Tibial nerve (tissue), 4 donors: ENCODE measurements at places on chromosomes 7 and 10.

GRCh38 chr10:114151486-114151885 lies 22.5 kb downstream of the CCDC186 start:
- H3K4me3 ChIP-seq: no peak overlapping the region
- no peaks in the 10 kb centered on the region for H3K36me3 ChIP-seq
- no peak overlapping the region for H3K27ac ChIP-seq
- DNase-seq: no peak
- H3K27me3 ChIP-seq: no peaks in the 10 kb centered on the region
- H3K4me1 ChIP-seq: no peaks in the 10 kb centered on the region

DNA sequence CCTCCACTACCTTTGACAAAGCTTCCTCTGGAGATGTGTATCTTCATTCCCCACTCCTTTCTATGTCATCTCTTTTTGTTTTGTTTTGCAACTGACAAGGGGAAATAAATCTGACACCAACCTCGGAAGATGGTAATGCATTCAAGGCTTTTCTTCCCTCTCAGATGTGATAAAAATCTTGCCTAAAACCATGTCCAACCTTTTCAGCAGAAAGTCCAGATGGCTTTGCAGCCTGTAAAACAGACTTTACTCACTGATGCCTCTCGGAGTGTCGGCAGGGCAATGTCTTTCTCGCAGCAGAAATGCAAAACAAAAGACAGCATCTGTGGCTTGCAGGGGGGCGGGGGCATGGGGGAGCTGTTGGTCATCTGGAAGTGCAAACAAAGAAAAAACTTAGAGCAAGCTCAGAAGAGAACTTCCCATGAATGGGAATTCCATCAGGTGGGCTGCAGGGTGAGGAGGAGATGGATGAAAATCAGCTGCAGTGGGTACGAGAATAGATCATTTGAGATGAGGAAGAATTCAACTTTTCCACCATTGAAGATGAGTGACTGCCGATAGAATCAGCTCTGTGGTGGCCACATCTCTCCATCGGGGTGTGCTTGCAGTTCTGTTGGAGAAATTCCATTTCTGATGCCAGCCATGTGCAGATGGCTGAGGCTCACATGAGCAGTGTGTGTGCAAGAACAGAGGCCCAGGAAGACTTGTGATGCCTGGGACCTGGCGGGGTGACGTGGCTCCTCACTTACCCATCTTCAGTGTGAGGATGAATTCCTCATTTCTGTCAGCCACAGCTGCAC lies 237.7 kb downstream of the WDR37 start:
- no peak overlapping the region for H3K27ac ChIP-seq
- no peaks in the 10 kb centered on the region for H3K4me1 ChIP-seq
- no peak overlapping the region for H3K4me3 ChIP-seq
- H3K36me3 ChIP-seq: no peaks in the 10 kb centered on the region
- no peaks in the 10 kb centered on the region for H3K27me3 ChIP-seq
- DNase-seq: no peak

DNA sequence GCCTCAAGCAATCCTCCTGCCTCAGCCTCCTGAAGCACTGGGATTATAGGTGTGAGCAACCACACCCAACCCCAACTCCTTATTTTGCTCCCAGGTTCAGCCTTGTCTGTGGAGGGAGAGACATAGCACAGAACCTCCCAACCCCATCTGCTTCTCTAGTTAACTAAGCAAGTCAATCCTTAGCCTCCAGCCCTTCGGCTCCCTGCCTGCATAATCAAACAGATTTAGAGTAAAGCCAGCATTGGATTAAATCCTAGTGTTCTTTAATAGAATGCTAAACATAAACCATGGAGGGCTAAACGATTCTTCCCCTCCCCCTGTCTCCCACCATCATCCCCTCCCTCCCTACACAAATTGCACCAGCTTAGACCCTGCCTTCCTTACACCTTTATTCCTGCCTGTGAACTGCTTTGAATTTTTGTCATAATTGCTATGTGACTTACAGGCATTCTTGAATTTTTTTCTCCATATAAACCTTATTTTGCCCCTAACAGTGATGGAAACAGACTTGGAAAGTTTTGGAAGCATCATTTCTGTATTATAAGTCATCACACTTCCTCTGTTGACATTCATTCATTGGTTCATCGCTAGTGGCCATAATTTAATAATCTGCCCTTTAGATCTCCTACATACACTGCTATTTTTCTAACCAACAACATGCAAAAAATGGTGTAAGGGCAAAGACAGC lies 72.6 kb upstream of the TOMM7 start:
- H3K4me3 ChIP-seq: no peak overlapping the region
- no peaks in the 10 kb centered on the region for H3K27me3 ChIP-seq
- H3K36me3 ChIP-seq: no peaks in the 10 kb centered on the region
- DNase-seq: no peak

GRCh38 chr7:94047956-94048355 lies 43.8 kb upstream of the BET1 start:
- no peak overlapping the region for H3K27ac ChIP-seq
- no peaks in the 10 kb centered on the region for H3K4me1 ChIP-seq
- no peaks in the 10 kb centered on the region for H3K36me3 ChIP-seq
- no peak overlapping the region for H3K4me3 ChIP-seq

- H3K27ac ChIP-seq: no peak overlapping the region
- DNase-seq: no peak
- H3K27me3 ChIP-seq: no peaks in the 10 kb centered on the region
- no peaks in the 10 kb centered on the region for H3K4me1 ChIP-seq
Measured at GRCh38 chr7:73901823-73902597, 41.1 kb downstream of the TMEM270 start.

DNA sequence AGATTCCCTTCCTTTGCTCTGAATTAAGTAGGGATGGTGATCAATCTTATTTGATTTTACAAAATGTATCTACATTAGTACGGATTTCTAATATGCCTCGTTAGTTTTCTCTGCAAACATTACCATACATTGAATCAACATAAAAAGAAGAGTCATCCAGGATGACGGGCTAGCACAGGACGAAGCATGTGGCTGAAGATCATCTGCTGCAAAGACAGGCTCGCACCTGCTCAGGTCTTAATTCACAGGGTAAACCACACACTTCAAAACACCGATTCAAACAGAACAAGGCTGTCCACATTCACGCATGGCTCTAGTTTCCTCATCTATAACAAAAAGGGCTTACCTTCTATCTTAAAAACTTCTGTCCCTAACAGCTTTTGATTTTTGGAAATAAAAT lies 323.0 kb downstream of the PARD3 start:
- H3K36me3 ChIP-seq: no peaks in the 10 kb centered on the region
- H3K27ac ChIP-seq: no peak overlapping the region
- peaks cover 25% of the 10 kb centered on the region for H3K4me1 ChIP-seq

DNA sequence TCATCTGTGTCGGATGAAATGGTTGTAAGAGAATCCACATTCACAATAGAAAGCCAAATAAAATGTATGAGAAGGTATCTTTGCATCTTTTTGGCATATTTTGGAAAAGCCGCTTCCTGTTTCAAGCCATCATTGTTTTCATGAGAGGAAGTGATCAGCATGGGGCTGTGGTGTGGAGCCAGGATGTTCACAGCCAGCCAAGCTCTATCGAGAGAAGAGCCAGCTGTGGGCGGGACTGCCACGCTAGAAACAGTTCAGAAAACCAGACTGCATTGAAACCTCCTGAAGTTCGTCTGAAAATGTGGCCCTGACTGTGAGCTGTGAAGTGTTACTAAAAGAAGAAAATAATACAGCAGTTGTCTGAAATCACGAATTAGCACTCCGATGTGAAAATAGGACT lies 21.2 kb upstream of the NPS start:
- no peak for DNase-seq
- H3K27me3 ChIP-seq: no peaks in the 10 kb centered on the region
- no peaks in the 10 kb centered on the region for H3K4me1 ChIP-seq
- no peak overlapping the region for H3K4me3 ChIP-seq
- no peak overlapping the region for H3K27ac ChIP-seq
- no peaks in the 10 kb centered on the region for H3K36me3 ChIP-seq

- no peak for DNase-seq
- H3K4me1 ChIP-seq: no peaks in the 10 kb centered on the region
- H3K36me3 ChIP-seq: no peaks in the 10 kb centered on the region
- no peaks in the 10 kb centered on the region for H3K27me3 ChIP-seq
- H3K27ac ChIP-seq: no peak overlapping the region
- H3K4me3 ChIP-seq: no peak overlapping the region
Measured at GRCh38 chr7:151945224-151945623, 11.0 kb upstream of the GALNTL5 start.

DNA sequence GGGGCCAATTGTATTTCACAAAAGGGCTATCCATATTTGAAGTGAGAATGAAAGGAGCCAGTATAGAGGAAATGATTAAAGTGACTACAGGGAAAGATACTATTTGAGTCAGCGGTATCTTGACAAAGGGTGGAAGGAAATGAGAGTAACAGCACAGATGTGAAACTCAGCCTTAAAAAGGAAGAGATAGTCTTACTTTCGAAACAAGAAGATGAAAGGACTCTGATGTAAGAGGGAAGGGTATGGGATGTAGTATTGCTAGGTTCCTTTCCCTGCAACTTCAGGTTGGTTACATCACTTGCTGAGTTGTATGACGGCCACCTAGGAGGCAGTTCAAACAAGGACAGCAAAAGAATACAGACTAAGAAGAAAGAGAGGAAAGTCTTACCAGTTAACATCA lies 13.7 kb downstream of the CISD1 start:
- H3K4me3 ChIP-seq: no peak overlapping the region
- H3K27me3 ChIP-seq: no peaks in the 10 kb centered on the region
- H3K36me3 ChIP-seq: no peaks in the 10 kb centered on the region
- no peak for DNase-seq
- no peaks in the 10 kb centered on the region for H3K4me1 ChIP-seq
- no peak overlapping the region for H3K27ac ChIP-seq

- no peaks in the 10 kb centered on the region for H3K4me1 ChIP-seq
- no peaks in the 10 kb centered on the region for H3K36me3 ChIP-seq
Measured at GRCh38 chr10:131277278-131277677, 34.2 kb downstream of the TCERG1L start.

DNA sequence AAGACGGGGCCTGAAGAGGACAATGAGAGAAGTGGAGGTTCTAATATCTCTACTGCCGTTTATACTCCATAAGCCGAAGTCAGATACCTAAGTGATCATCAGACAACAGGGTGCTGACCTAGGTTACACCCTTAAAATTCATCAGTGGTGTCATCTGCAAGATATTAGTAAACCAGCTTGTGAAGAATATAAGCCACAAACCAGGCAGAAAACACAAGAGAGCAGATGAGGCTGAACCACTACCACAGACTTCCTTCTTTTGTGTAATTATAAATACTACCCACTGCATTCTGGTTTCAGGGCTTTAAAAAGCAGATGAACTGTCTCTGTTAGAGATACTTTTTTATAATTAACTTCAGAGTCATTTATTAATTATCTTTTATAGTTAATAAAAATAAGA lies 69.0 kb upstream of the LRRC17 start:
- no peak overlapping the region for H3K4me3 ChIP-seq
- no peak overlapping the region for H3K27ac ChIP-seq
- H3K36me3 ChIP-seq: no peaks in the 10 kb centered on the region
- no peaks in the 10 kb centered on the region for H3K4me1 ChIP-seq
- DNase-seq: no peak

DNA sequence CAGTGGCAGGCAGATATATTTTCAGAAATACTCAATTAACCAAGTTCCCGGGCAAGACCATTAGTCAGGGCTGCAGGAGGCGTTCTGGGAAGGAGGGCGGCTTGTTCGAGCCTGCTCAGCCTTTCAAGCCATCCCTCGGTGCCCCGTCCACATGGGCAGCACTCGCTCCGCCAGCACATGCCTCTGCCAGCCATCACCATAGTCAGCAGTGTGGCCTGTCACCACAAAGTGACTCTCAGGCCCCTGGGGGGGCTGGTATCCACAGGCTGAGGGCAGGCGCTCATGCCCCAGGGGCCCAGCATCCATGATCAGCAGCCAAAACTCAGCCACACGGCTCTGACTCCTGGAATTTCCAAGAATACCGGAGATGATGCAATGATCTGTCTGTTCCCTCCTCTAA lies 81.9 kb downstream of the CHST15 start:
- no peak overlapping the region for H3K27ac ChIP-seq
- no peak overlapping the region for H3K4me3 ChIP-seq
- H3K36me3 ChIP-seq: peaks cover 47% of the 10 kb centered on the region
- no peak for DNase-seq
- no peaks in the 10 kb centered on the region for H3K27me3 ChIP-seq

- no peaks in the 10 kb centered on the region for H3K27me3 ChIP-seq
- no peaks in the 10 kb centered on the region for H3K36me3 ChIP-seq
- no peaks in the 10 kb centered on the region for H3K4me1 ChIP-seq
- H3K4me3 ChIP-seq: no peak overlapping the region
- no peak for DNase-seq
Measured at GRCh38 chr10:70317272-70317942, 33.6 kb upstream of the NPFFR1 start.

DNA sequence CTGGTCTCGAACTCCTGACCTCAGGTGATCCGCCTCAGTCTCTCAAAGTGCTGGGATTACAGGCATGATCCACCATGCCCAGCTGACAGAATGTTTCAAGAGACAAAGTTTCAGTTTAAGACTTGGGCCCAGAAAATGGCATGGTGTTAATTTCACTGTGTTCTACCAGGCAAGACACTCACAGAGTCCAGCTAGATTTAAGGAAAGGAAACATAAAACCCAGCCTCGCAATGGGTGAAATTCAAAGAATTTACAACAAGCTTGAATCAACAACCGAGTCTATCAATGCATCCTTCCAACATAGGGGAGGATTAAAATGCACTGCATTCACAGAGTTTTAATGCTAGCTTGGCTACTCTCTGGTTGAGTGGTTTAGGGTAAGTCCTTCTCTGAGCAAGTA lies 764.0 kb downstream of the XPNPEP1 start:
- no peak overlapping the region for H3K27ac ChIP-seq
- no peak overlapping the region for H3K4me3 ChIP-seq
- DNase-seq: no peak
- H3K36me3 ChIP-seq: no peaks in the 10 kb centered on the region

DNA sequence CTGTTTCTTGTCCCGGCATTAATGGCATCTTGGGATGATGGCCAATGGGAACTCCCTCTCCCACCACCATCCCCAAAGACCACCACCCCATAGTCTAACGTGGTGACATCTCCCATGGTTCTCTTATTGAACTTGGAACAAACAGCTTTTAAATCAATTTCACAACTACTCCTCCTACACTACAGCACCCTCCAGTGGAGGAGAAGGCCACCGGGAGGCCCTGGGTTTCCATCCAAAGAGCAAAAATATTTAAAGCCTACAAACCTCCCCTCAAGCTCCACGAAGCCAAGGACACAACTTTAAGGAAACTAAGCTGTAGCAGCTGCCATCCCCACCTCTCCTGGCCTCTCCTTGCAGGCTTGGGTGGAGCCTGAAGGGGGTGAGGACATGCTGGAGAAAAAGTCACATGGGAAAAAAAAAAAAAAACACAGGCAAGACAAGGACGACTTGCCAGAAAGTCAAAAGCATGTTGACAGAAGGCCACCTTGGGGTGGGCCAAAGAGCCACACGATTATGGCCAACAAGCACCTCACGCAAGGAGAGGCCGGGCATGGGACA lies 94.0 kb upstream of the LANCL2 start:
- H3K4me1 ChIP-seq: no peaks in the 10 kb centered on the region
- no peak for DNase-seq
- H3K36me3 ChIP-seq: no peaks in the 10 kb centered on the region
- no peak overlapping the region for H3K4me3 ChIP-seq
- H3K27me3 ChIP-seq: no peaks in the 10 kb centered on the region

GRCh38 chr10:92957223-92958010 lies 103.2 kb upstream of the CYP26C1 start:
- H3K36me3 ChIP-seq: no peaks in the 10 kb centered on the region
- no peak overlapping the region for H3K27ac ChIP-seq
- no peaks in the 10 kb centered on the region for H3K27me3 ChIP-seq
- H3K4me1 ChIP-seq: no peaks in the 10 kb centered on the region
- H3K4me3 ChIP-seq: no peak overlapping the region
- no peak for DNase-seq
